Right lobe of liver (tissue), 6 donors: ENCODE measurements at places on chromosomes 7 and 10.

DNA sequence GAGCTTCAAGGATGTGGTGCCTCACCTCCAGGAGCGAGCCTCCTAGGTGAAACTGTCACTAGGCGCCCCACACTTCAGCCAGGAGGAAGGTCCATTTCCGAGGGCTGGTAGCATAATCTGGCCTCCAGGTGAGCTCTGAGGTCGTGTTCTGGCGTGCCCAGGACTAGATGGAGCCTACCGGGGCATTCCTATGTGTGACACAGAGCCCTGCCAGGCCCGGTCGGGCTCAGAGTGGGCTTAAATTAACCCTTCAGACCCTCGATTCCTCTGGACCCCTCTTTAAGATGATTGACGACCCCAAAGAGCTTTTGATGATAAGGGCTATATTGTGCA, 233.1 kb downstream of the EBF3 start:
- no peak for DNase-seq

GRCh38 chr7:71021131-71021530, 110.8 kb upstream of the GALNT17 start:
- no peak for DNase-seq

DNA sequence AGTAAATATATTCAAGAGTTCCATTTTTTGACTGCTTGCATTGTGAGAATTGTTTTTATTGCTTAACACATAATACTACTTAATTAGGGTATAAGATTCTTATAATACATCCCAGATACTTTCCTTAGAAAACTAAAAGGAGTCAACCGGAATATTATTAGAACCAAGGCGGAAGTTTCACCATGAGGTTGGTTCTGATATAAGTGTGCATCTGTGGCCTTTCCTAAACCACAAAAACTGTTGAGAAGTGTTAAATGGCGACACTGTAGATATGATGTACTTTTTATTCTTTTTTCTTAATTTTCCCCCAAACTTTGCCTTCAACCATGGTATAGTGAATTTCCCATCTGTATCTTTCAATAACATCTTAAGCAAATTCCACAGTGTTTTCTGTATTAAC, 32.3 kb upstream of the INHBA start:
- DNase-seq = no peak

- no peak for DNase-seq
Measured at GRCh38 chr7:100726996-100727761, 6.2 kb upstream of the ZAN start.

- DNase-seq = no peak
Measured at GRCh38 chr7:130960208-130960988, 226.4 kb upstream of the KLF14 start.

GRCh38 chr7:11931307-11931706, 99.3 kb upstream of the THSD7A start:
- no peak for DNase-seq
